ENCODE measurements at places on chromosomes 2 and 18.

DNA sequence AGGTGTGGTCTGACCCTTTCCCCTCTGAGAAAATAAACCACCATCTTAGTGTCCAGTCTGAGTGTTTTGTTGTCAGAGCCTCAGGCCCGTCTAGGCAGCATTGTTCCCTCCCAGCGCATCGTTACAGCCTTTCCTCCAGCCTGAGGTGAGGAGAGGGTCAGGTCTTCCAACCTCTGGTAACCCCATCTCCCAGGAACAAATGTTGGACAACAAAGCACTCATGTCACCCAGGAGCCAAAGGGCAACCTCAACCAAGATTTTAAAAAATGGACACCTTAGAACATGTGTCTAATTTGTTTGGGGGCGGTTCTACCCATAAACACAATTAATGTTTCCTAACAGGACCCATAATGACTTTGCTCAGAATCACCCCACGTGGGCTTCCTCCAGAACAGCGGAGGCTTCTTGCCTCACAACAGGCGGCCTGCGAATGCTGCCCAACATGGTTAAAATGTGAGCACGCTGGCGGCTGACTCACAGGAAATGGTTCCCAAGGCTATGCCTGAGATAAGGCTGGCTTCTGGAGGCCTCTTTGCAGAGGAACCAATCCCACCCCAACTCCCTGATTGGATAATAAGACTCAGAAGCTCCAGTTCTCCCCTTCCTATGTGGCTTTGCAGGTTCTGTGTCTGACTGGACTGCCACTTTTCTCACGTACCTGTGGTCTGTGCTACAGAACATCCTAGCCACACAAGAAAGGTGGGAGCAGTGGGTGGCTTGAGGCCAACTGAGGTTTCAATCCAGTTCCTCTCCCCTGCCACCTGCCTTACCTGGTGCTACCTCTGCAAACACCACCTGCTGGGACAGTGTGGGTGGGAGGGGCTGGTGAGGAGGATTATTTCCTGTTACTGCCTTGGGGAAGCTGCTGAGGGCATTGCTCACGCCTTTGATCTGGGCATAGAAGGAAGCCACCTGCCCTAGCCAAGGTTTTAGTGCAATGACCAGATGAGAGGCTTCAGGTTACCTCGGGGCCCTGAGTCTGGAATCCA, 108.8 kb downstream of the B3GNT2 start:
- DNase-seq, result peak; percentile 83

GRCh38 chr18:73245345-73245744, 377.6 kb upstream of the NETO1 start:
- DNase-seq, result no peak

DNA sequence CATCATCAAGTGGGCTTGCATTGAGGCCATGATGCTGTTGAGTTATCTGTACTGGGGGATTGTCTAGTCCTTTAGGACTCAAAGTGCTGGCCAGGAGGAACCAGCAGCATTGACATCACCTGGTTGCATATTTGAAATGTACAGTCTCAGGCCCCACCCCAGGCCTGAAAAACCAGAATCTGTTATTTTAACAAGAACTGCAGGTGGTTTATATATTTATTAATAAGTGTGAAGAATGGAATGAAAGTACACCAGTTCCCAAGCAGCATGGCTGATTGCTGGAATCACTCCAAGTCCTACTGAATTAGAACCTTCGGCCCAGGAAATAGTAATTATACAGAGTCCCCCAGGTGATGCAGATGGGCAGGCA, 2.8 kb downstream of the IL1F10 start:
- no peak for DNase-seq

- no peak for DNase-seq
These were observed 2.4 kb downstream of the PRELID3A start for GRCh38 chr18:12410081-12410481.

- no peak for DNase-seq
These were observed 222.6 kb downstream of the INSIG2 start for GRCh38 chr2:118310681-118311429.

- DNase-seq, result no peak
These were observed 17.3 kb upstream of the PDE1A start for GRCh38 chr2:182444170-182444569.

- no peak for DNase-seq
These were observed 28.4 kb downstream of the ARHGEF4 start for GRCh38 chr2:130864830-130865800.

DNA sequence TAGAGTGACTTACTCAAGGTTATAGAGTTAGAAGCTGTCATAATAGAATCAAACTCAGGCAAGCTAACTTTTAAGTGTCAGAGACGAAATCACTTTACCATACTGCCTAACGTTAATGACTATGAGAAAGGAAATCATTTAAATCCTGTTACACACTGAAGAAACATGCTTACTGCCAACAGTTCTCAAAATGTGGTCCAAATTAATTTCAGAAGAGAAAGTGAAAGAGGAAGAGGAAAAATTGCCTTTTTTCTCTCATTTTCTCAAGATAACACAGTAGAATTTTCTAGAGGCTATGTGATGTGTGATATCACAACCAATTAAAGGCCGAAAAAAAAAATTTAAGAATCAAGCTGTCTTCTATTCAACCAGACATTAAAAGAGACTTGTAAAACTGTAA, 1362.7 kb upstream of the CHAC2 start:
- no peak for DNase-seq

- no peak for DNase-seq
These were observed 35.5 kb downstream of the SCN2A start for GRCh38 chr2:165274698-165275097.

- no peak for DNase-seq
These were observed 121.3 kb upstream of the NRXN1 start for GRCh38 chr2:51153236-51153635.

GRCh38 chr2:183019718-183020442, 18.4 kb downstream of the NCKAP1 start:
- no peak for DNase-seq

DNA sequence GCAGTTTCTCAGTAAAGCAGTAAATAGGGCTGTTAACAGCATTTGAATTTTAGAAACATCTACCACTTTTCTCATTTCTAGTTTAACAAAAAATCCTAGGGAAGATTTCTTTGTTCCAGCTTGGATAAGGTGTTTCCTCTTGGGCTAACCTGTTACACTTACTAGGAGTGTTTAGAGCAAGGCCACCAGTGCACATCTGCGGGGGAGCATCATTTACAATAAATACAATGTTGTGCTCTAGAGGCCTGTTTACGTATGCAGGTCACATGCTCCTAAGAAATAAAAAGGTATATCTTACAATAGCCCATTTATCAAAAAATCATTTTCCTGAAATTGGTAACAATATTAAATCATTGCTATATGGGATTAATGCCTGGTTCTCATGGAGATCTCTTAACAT, 8.1 kb downstream of the ZNF638 start:
- no peak for DNase-seq

- DNase-seq, result no peak
These were observed 85.1 kb upstream of the FZD5 start for GRCh38 chr2:207854484-207855440.

DNA sequence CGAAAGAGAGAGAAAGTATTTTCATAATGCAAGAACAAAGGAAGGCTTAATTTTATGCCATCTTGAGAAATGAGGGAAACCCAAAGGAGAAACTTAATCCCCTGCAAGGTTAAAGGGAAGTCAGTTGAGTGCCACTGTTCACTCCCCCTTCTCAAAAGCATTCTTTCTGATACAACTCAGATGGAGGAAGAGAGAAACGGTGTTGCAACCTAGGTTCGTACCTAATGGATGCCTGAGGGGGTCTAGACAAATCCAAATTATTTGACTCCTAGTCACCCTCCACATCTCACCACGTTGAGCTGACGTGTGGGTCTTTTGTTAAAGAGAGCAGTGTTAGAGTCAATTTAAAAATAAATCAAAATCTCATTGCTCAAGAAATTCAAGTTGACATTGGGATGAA, 52.6 kb upstream of the UNC80 start:
- no peak for DNase-seq

- DNase-seq, result no peak
These were observed 336.2 kb downstream of the EPHA4 start for GRCh38 chr2:221235941-221236340.

DNA sequence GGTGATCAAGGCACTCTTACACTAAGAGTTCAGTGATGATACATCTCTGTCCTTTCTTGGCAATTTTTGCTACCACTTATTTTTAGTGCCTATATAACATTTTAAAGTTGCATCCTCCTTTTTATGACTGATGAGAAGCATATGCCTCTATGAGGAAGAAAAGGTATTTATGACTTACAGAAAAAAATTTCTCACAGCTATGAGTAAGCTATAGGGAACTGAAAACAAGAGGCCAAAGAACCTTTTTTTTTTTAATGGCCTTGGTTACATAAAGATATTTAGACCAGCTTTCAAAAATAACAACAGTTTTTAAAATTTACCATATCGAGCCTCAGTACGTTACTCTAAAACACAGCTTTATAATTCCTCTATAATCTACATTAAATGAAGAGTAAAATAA, 21.3 kb downstream of the MBD5 start:
- DNase-seq, result no peak

- no peak for DNase-seq
These were observed 248.8 kb downstream of the MREG start for GRCh38 chr2:215764441-215765048.

GRCh38 chr2:10876394-10876793, 35.3 kb upstream of the KCNF1 start:
- DNase-seq, result no peak

DNA sequence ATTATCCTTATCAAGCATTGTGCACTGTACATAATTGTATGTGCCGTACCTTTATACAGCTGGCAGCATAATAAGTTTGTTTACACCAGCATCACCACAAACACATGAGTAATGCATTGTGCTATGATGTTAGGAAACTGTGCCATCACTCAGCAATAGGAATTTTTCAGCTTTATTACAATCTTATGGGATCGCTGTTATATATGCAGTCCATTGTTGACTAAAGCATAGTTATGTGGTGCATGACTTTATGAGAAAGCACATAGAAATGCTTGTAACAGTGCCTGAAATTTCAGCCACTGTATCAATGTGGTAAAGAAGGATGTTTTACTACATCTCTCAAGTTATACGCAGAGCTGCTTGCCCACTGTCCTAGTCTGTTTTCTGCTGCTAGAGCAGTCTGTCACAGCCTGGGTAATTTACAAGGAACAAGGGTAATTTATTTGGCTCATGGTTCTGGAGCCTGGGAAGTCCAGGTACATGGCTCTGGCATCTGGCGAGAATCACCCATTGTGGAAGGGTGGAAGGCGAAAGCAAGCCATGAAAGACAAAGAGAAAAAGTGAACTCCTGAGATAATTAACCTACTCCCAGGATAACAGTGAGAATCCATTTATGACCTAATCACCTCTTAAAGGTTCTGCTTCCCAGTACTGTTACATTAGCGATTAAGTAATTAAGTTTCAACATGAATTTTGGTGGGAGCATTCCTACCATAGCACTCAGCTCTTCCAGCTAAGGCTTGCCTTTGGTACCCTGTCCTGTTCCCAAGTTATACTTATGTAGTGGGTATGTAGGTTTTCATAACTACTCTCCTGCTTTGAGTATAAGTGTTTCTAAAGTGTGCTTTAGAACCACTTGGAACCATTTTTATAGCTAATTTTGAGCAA, 4.6 kb downstream of the MAP3K20 start:
- DNase-seq, result no peak

DNA sequence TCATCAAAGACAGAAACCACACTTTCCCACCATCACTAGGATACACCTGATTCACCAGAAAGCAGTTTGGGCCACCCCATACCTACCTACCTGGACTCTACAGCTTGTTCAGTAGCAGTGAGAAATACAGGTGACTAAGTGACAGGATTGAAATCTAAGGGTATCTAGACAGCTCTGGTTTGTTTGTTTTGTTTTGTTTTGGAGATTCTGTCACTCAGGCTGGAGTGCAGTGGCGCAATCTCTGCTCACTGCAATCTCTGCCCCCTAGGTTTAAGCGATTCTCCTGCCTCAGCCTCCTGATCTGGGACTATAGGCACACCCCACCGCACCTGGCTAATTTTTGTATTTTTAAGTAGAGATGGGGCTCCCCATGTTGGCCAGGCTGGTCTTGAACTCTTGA, 3.1 kb downstream of the TTC21B start:
- no peak for DNase-seq

DNA sequence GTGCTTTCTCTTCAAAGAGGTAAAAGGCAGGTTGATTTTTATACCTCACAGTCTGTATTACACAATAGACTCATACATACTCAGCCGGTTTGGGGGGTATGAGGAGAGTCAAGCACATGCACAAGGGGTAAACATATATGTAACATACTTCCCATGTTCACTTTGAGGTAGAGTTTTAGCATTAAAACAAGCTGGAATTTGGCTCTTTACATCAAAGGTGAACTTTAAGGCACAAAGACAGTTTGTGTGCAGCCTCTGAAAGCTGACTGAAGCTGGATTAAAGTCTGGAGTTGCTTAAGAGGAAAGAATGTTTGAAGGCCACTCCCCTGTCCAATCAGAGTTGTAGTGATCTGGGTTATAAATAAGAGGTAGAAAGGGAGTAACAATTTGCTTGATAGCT, 282.0 kb downstream of the DPP10 start:
- no peak for DNase-seq

- peak; percentile 63 for DNase-seq
These were observed 55.9 kb upstream of the HAAO start for GRCh38 chr2:42848265-42848664.

- DNase-seq, result no peak
These were observed 55.1 kb upstream of the MAP4K3 start for GRCh38 chr2:39492095-39492590.

GRCh38 chr2:18559531-18560030, 872 bp downstream of the RDH14 start:
- no peak for DNase-seq

DNA sequence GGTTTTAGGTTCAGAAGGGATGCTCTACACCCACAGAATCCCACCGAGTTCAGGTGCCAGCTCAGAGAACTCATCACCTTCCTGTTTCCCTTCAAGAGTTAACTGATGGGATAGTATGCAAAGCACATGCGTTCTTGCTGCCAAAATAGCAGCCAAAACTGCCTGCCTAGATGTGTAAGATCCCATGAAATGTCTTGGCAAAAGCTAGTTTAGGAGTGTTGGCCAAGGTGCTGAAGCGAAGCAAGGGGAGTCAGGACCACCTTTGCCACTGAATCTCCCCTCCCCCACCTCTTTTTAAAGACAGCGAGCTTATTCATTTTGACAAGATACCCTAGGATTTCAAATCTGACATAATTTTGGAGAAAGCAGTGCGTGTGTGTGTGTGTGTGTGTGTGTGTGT, 2.1 kb downstream of the DOCK10 start:
- no peak for DNase-seq

GRCh38 chr2:30786923-30787685, 20.1 kb downstream of the CAPN13 start:
- DNase-seq, result no peak

DNA sequence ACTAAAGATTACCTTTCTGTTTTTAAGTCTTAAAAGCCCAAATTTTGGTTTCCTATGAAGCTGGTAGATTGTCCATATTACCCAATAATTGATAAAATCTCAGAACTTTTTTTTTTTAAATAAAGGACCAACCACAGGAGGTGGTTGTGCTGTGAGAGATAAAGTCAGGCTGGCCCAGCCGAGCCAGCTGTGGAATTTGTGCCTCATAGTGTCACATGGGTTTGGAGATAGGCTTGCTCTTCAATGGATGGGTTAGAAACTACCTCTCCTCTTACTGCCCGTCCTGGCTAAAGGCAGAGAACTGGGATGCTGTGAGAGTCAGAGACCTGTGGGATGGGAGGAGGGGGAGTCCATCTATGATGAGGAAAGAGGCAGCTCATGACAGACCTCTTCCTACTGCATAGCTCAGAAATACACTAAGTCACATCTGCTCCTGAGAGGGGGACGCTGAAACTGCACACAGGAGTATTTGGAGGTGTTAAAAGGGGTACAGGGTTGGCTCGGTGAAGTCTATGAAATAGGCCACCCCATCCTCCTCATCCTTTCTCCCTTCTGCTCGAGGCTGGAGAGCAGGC, 99.7 kb upstream of the MGAT4A start:
- no peak for DNase-seq
